ENCODE measurements at places on chromosomes 7 and 10. TPM values are rescaled to one million over a fixed set of nuclear protein-coding genes. Genes with fewer than 3 reads are reported as not detected.

DNA sequence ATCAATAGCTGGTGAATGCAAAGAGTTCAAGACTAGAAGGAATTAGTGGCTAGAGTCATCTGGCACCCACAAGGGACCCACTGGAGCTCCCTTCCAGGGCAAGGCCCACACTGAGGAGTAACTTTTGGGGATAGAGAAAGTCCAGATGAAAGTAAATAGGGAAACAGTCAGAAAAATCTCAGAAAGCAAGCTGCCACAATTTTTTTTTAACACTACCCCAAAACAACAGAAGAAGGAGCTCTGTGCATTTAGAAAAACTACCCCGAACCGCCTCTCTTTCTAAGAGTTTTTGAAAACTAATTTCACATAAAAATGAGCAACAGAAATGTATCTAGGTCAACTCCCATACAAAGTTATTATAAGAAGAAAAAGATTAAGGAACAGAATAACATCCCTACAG, 42.2 kb downstream of the AOAH start:
- H3K36me3 ChIP-seq: no peaks in the 10 kb centered on the region
- H3K4me3 ChIP-seq: no peak overlapping the region
- H3K27me3 ChIP-seq: 0 out of 2 replicates have a peak, but pooled peaks cover 4% of the 10 kb centered on the region
- no peak for DNase-seq
- no peaks in the 10 kb centered on the region for H3K4me1 ChIP-seq

The CELF2 gene
- 27.5 TPM for polyA plus RNA-seq

DNA sequence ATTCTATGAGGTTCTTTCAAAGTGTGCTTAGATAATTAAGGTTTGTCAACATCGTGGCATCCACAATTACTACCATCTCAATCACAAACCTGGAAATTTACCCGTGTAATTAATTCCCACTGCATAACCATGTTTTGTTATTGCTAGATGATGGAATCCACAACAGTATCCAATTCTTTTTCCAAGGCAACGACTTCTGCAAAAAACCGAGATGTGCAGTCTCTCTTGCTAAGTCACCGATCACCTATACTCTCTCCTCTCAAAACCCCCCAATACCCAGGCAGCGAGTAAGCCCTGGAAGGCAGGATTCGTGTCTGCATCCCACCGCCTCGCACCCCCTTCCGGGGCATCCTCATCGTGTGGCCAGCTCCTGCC, 678 bp upstream of the EIF4H start:
- H3K27me3 ChIP-seq: no peaks in the 10 kb centered on the region
- peak overlapping the region; percentile 90 for H3K4me3 ChIP-seq
- peaks cover 29% of the 10 kb centered on the region for H3K4me1 ChIP-seq
- peak overlapping the region; percentile 89 for H3K27ac ChIP-seq
- no peak for DNase-seq

DNA sequence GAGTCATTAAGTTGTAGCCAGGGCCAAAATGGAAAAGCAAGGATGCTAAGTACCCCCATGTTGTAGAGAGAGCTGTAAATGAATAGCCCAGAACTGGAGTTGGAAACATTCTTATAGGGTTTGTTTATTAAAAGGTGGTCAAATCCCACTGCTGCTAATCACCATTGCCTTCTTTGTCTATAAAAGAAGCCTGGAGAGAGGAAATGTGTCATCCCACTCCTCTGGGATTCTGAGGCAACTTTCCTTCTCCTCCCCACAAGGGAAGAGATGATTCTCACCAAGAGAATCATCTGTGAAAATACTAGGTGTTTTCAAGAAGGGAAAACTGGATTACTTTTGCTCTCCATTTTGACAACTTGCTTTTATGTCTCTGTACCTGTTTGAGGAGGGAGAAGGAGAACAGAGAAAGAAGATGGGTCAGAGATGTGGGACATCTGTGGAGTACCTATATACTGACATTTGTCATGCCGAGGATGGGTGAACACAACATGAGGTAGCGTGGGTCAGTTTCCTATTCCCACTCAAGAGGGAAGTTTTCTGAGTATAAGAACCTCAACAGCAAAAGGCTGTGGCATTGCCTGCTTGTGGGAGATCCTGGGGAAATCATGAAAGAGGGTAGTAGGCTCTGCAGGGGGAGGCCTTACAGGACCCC, 262.2 kb downstream of the KIF20B start:
- DNase-seq: no peak
- no peak overlapping the region for H3K27ac ChIP-seq
- no peaks in the 10 kb centered on the region for H3K36me3 ChIP-seq
- H3K4me3 ChIP-seq: no peak overlapping the region

The CXCL12 gene
- polyA plus RNA-seq: 609 TPM

GRCh38 chr7:143388051-143388450, 6.9 kb downstream of the ZYX start:
- H3K27ac ChIP-seq: no peak overlapping the region
- H3K4me1 ChIP-seq: peaks cover 56% of the 10 kb centered on the region
- no peak overlapping the region for H3K4me3 ChIP-seq
- no peaks in the 10 kb centered on the region for H3K27me3 ChIP-seq

The ZNF804B gene
- not detected for polyA plus RNA-seq

GRCh38 chr10:102645388-102645740, 1.1 kb downstream of the TRIM8 start:
- no peak for DNase-seq
- peak overlapping the region; percentile 88 for H3K4me3 ChIP-seq
- H3K27me3 ChIP-seq: no peaks in the 10 kb centered on the region
- H3K4me1 ChIP-seq: peaks cover 41% of the 10 kb centered on the region
- H3K36me3 ChIP-seq: no peaks in the 10 kb centered on the region

- H3K36me3 ChIP-seq: no peaks in the 10 kb centered on the region
- no peaks in the 10 kb centered on the region for H3K27me3 ChIP-seq
- peak overlapping the region; percentile 17 for H3K4me3 ChIP-seq
- DNase-seq: peak; percentile 78
Observed at GRCh38 chr7:7103343-7104313, 78.7 kb upstream of the C1GALT1 start.

The SHOC2 gene
- 68.0 TPM for polyA plus RNA-seq

GRCh38 chr10:102419269-102420180, 940 bp upstream of the PSD start:
- peak overlapping the region; percentile 84 for H3K4me3 ChIP-seq
- H3K36me3 ChIP-seq: no peaks in the 10 kb centered on the region
- peak; percentile 46 for DNase-seq
- no peak overlapping the region for H3K27ac ChIP-seq

DNA sequence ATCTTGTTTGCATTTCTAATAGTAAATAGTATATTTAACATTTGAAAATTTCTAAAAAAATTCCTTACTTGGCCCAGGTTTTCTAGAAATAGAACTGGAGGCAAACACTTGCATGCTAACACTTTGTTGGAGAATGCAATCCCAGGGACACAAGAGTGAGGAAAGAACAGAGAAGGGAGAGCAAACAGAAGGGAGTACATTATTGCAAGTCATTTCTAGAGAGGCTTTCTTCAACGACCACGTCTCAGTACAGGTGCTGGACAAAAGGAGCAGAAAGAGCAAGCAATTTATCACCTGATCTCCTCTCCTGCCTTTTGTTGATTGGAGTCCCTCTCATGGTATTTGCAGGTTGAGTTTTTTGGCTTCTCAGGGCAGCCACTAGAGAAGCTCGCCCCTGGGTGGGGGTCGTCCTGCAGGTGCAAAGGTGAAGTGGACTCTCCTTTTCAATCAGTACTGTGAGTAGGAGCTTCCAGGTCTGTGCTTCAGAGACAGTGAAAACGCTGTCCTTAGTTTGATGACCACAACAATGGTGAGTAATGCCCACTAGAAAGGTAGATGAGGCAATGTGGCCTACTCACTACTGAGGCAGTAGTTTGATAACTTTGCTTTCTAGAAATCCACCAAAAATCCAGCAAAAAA, 5.2 kb downstream of the CPED1 start:
- H3K36me3 ChIP-seq: no peaks in the 10 kb centered on the region
- peaks cover 61% of the 10 kb centered on the region for H3K4me1 ChIP-seq
- no peaks in the 10 kb centered on the region for H3K27me3 ChIP-seq
- H3K27ac ChIP-seq: no peak overlapping the region

DNA sequence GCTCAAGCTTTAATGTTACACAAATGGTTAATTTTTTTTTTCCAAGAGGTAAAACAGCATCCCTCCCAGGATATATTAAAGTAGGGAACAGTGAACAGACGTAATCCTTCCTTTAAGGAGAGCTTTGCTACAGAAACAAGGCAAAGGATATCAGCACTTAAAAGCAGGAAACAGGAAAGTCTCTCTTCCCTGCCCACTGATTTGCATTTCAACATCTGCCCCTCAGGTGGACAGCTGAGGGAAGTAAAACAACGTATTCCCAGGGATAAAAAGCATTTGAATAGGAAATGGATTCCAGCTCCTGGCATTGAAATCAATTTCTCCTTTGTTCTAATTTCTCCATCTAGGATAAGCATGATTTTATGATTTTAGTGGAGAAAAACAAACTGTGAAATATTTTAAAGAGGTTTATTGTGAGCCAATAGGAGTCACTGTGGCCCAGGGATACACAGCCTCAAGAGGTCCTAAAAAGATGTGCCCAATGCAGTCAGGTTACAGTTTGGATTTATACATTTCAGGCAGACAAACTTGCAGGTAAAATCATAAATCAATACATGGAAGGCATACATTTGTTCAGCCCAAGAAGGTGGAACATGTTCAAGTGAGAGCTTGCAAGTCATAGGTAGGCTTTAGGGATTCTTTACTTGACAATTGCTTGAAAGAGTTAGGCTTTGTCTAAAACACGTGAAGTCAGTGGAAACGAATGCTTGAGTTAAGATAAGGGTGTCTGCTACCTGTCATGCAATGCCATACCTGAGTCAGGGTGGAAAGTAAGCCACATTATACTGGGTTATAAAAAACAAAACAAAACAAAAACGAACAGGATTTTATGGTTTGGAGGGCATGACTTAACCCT, 286.2 kb upstream of the VWC2 start:
- H3K27me3 ChIP-seq: no peaks in the 10 kb centered on the region
- no peak overlapping the region for H3K4me3 ChIP-seq
- no peaks in the 10 kb centered on the region for H3K4me1 ChIP-seq
- H3K36me3 ChIP-seq: no peaks in the 10 kb centered on the region
- no peak for DNase-seq

DNA sequence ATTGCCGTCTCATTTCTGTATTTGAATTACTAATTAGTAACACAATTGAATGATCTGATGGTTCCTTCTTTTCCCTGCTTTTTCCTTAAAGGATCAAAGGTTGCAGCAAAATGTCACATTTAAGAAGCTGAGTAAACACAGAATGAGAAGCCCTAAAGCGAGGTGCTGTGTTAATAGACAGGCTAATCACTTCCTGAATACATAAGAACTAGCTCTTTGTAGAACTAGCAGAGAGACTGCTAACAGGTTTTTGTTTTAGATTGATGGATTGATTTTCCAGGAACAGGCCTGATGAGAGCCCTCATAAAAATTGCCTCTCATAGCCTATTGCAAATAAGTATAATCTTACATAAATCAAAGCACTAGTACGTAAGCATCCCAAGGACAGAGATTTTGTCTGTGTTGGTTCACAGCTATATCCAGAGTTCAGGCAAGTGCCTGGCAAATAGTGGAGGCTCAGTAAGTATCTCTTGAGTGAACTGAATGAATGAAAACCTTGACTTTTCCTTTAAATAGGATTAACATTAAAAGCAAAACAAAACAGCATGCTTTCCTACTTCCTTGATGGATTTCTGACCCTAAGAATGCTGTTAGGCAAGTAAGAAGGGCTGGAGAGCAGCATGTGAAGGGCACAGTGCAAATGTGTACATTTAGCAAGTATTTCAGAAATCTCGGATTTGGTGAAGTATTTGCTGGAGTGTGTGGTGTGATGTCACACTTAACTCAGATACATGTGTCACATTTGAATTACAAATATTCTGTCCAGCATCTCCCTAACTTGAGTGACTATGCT, 3.3 kb downstream of the TMEM229A start:
- H3K36me3 ChIP-seq: no peaks in the 10 kb centered on the region
- H3K4me1 ChIP-seq: no peaks in the 10 kb centered on the region
- no peak for DNase-seq
- H3K27me3 ChIP-seq: peaks cover 32% of the 10 kb centered on the region

The CFAP46 gene
- polyA plus RNA-seq: 0.20 TPM

GRCh38 chr7:55063061-55063460, 44.2 kb downstream of the EGFR start:
- H3K4me1 ChIP-seq: peaks cover 69% of the 10 kb centered on the region
- H3K27ac ChIP-seq: peak overlapping the region; percentile 99
- no peak for DNase-seq
- H3K4me3 ChIP-seq: no peak overlapping the region

The AGMO gene
- polyA plus RNA-seq: not detected

Measured in GM23248 (cell line).